ENCODE measurements at places on chromosomes 11 and 22.

DNA sequence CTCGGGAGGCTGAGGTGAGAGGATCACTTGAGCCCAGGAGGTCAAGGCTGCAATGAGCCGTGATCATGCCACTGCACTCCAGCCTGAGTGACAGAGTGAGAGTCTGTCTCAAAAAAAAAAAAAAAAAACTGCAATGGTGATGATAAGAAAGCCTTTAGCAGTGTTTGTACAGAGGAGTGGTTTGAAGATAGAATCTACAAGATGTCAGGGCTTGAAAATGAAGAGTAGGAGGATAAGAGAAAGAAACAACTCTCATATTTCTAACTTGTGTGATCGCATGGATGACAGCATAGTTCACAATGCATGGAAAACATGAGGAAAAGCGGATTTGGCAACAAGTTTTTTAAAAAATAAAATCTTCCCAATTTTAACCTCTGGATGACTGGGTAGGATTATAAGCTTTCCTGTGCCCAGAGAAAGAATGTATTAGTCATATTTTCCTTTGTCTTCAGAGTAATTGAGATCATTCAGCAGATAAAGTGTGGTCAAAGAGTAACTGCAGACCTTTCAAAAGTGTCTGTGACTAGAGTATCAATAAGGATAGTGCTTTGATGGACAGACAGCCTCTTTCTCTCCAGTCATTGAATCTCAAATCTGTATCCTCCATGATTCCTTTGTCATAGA is 328.1 kb downstream of the CASP12 start:
- no peak for DNase-seq
- no peaks in the 10 kb centered on the region for H3K27me3 ChIP-seq
- H3K4me1 ChIP-seq, result no peaks in the 10 kb centered on the region
- no peak overlapping the region for H3K27ac ChIP-seq
- H3K36me3 ChIP-seq, result no peaks in the 10 kb centered on the region
- no peak overlapping the region for H3K4me3 ChIP-seq

GRCh38 chr11:95776859-95777258 is 12.7 kb downstream of the FAM76B start:
- no peaks in the 10 kb centered on the region for H3K4me1 ChIP-seq
- no peak for DNase-seq
- no peak overlapping the region for H3K4me3 ChIP-seq
- H3K36me3 ChIP-seq, result peaks cover 77% of the 10 kb centered on the region

DNA sequence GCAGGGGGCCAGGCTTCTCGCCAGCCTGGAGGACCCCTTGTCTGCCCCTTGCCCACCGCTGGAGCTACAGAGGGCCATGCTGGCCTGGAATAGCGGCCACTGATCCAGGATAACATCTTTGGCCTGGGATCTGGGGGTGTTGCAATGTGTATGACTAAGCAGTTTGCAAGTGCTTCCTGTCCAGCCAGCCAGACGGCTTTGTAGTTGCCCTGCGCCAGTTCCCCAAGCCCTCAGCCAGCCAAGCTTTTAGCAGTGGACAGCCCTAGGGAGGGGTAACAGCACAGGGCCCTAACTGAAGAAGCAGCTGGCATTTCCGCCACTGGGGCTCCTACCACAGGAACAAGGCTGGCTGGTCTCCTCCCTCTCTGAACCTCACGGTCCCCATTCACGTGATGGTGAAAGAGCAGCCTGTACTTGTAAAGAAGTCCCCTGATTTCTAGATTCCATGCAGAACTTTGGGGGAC is 32.1 kb downstream of the UQCR10 start:
- H3K36me3 ChIP-seq, result no peaks in the 10 kb centered on the region
- H3K4me3 ChIP-seq, result no peak overlapping the region
- H3K4me1 ChIP-seq, result peaks cover 6% of the 10 kb centered on the region

- no peak for DNase-seq
- H3K36me3 ChIP-seq, result no peaks in the 10 kb centered on the region
- peaks cover 9% of the 10 kb centered on the region for H3K4me1 ChIP-seq
- H3K27me3 ChIP-seq, result peaks cover 4% of the 10 kb centered on the region
These were observed 91.8 kb downstream of the SWAP70 start for GRCh38 chr11:9755561-9756185.

DNA sequence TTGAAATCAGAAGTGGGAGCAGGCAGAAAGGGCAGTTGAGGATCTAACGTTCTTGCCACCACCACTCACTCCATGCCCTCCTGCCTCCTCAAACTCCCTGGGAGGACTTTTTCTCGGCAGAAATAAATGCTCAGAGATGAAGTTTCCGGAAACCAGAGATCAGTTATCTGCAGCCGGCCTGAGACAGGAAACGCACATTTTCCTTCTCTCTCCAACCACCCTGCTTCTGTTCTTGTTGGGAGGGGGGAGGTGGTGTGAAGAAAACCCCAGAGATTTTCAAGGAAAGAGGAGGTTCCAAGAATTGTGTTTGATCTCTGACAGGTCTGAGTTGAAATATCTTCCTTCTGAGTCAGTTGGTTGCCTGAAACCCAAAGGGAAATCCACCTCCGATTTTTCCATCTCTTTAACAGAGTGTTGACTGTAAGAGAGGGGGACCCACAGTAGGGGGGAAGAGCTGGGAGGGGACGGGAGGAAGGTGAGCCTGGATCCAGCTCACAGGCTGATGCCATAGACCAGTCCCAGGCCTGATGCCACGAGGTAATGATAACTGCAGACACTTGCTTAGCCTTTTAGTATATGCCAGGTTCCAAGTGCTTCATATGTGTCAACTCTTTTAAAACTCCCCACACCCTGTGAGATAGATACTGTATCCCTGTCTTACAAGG is 100.8 kb downstream of the TRAF6 start:
- no peaks in the 10 kb centered on the region for H3K4me1 ChIP-seq
- H3K27ac ChIP-seq, result no peak overlapping the region
- no peak for DNase-seq
- no peaks in the 10 kb centered on the region for H3K27me3 ChIP-seq
- no peaks in the 10 kb centered on the region for H3K36me3 ChIP-seq

DNA sequence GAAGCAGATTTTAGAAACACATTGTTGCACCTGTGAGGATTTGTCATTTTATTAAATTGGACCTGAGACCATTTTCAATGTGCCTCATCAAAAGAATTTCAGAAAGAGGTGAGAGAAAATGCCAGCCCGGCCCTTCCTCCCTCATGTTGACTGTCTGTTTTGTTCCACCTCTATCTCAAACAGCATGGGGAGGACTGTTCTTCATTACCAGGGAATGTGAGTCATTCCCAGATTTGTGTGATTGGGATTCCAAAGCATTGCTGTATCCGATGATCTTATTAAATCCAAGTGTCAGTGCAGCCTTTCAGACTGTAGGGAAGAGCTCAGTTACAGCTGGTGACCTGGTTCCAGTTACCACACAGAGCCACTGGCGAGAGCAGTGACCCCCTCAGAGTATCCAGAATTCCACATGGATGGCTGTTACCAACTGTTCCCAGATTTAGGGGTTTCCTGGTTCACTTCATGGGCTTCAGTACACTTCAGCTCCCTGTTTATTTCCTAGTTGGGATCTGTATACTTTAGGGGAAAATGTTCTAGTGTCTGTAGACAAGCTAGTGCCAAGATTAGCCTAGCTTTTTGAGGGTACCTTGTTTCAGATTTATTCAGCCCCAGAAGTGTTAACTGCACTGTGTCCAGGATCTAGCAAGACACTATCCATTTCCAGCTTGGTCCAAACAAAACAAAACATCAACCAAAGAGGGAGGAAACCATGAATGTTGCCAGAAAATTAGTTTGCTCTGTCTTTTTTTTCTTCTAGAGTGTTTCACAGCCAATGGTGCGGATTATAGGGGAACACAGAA is 20.9 kb downstream of the KREMEN1 start:
- H3K4me3 ChIP-seq, result no peak overlapping the region
- peaks cover 15% of the 10 kb centered on the region for H3K4me1 ChIP-seq
- no peaks in the 10 kb centered on the region for H3K27me3 ChIP-seq
- no peak overlapping the region for H3K27ac ChIP-seq
- H3K36me3 ChIP-seq, result no peaks in the 10 kb centered on the region
- DNase-seq, result no peak

DNA sequence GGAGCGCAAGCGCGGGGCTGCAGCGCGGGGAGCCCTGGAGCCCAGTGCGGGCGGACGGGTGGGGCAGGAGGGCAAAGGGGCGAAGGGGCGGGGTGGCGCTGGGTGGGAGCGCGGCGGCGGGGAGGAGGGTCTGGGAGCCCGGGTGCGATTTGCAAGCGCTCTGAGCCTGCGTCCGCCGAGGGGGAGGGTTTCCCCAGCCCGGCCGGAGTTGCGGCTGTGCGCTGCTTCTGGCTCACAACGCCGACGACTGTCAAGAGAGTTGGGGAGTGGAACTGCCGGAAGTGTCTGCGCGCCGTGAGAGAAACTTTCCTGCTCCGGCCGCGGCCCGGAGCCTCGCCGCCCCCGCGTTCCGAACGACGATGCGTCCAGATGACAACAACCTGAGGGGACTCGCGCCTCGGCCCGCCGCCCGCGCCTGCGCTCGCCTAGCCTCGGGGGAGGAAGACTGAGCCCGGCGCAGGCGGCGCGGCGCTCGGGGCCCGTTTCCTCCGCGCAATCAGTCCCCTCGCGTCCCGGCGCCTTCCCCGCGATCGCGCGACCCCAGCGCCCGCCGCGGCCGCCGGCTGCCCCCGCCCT is at the start of gene ARHGAP42:
Gene ARHGAP42 (plus strand): TSS at position 235 of the 576 bp plus-strand sequence. CDS start 391 bp downstream, outside the sequence.
- H3K36me3 ChIP-seq, result no peaks in the 10 kb centered on the region
- H3K4me3 ChIP-seq, result peak within 1 kb of the TSS; percentile 95
- peak within 1 kb of the TSS; percentile 15 for H3K27ac ChIP-seq
- H3K4me1 ChIP-seq, result peaks cover 24% of the 10 kb centered on the region
- DNase-seq, result peak; percentile 85
- no peaks in the 10 kb centered on the region for H3K27me3 ChIP-seq

GRCh38 chr22:45757068-45757467 is 85.4 kb downstream of the ATXN10 start:
- no peak overlapping the region for H3K4me3 ChIP-seq
- H3K36me3 ChIP-seq, result no peaks in the 10 kb centered on the region
- H3K4me1 ChIP-seq, result peaks cover 26% of the 10 kb centered on the region
- peak; percentile 89 for DNase-seq
- H3K27ac ChIP-seq, result peak overlapping the region; percentile 32

All from neural progenitor cell (in vitro differentiated cells).